Activated T-cell treated with anti-CD3 and anti-CD28 coated beads, Interleukin-2, amount 50 U/mL, for 24 hours (primary cell): ENCODE measurements at places on chromosomes 6 and 20.

DNA sequence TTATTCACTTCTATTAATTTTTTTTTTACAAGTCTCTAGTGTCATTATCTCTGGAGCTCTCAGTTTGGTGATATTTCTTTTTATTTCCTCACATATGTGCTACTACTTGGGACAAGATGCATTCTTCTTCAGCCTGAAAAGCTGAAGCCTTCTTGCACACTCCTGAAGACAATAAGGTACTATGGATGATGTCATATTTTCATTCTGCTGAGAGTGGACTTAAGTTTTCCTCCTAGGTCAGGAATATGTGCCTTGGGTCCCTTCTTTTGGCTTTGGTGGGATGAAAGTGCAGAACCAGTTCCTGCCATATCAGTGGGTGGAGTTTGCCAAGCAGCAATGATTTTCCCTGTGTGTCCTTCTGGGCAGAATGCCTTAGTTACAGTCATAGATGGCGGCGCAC lies 188.7 kb upstream of the EYA4 start:
- DNase-seq, result no peak
- H3K4me3 ChIP-seq, result no peak overlapping the region
- H3K36me3 ChIP-seq, result no peaks in the 10 kb centered on the region
- no peaks in the 10 kb centered on the region for H3K4me1 ChIP-seq

GRCh38 chr6:48084201-48084600 lies 26.8 kb downstream of the PTCHD4 start:
- no peak overlapping the region for H3K27ac ChIP-seq
- no peaks in the 10 kb centered on the region for H3K36me3 ChIP-seq
- H3K4me3 ChIP-seq, result no peak overlapping the region

- no peak overlapping the region for H3K4me3 ChIP-seq
- no peaks in the 10 kb centered on the region for H3K27me3 ChIP-seq
- H3K27ac ChIP-seq, result peak overlapping the region; percentile 22
- H3K36me3 ChIP-seq, result peaks cover 47% of the 10 kb centered on the region
- DNase-seq, result no peak
These were observed 81.0 kb downstream of the ATRN start for GRCh38 chr20:3551681-3552434.

GRCh38 chr6:150865406-150866146 lies at the start of gene MTHFD1L:
Gene MTHFD1L, plus strand, starts transcription at chr6:150865702. Its CDS starts 121 bp downstream, at chr6:150865823.
- H3K36me3 ChIP-seq, result peaks cover 31% of the 10 kb centered on the region
- H3K4me1 ChIP-seq, result peaks cover 38% of the 10 kb centered on the region
- peak; percentile 87 for DNase-seq
- peaks cover 30% of the 10 kb centered on the region for H3K27me3 ChIP-seq
- H3K27ac ChIP-seq, result peak within 1 kb of the TSS; percentile 97

GRCh38 chr6:25122001-25122400 lies 157.2 kb upstream of the CARMIL1 start:
- H3K4me1 ChIP-seq, result peaks cover 46% of the 10 kb centered on the region
- H3K4me3 ChIP-seq, result no peak overlapping the region
- no peak for DNase-seq
- H3K27me3 ChIP-seq, result no peaks in the 10 kb centered on the region
- peaks cover 82% of the 10 kb centered on the region for H3K36me3 ChIP-seq
- no peak overlapping the region for H3K27ac ChIP-seq

DNA sequence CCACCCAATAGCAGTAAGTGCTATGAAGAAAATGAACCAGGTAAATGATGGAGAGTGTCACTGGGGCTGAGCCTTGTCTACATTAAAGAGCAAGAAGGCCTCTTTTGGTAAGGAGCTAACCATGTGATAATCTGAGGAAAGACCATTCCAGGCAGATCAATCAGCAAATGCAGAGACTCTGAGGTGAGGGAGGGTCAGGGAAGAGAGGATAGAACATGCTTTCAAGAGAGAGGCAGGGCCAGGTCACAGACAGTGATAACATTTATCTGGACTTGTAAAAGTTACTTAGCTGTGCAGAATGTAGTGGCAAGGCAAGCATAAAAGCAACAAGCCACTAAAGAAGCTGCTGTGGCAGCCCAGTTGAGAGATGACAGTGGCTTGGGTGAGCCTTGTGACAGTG lies 197.3 kb downstream of the TASP1 start:
- H3K4me3 ChIP-seq, result no peak overlapping the region
- H3K36me3 ChIP-seq, result peaks cover 37% of the 10 kb centered on the region
- H3K4me1 ChIP-seq, result no peaks in the 10 kb centered on the region
- no peak overlapping the region for H3K27ac ChIP-seq

DNA sequence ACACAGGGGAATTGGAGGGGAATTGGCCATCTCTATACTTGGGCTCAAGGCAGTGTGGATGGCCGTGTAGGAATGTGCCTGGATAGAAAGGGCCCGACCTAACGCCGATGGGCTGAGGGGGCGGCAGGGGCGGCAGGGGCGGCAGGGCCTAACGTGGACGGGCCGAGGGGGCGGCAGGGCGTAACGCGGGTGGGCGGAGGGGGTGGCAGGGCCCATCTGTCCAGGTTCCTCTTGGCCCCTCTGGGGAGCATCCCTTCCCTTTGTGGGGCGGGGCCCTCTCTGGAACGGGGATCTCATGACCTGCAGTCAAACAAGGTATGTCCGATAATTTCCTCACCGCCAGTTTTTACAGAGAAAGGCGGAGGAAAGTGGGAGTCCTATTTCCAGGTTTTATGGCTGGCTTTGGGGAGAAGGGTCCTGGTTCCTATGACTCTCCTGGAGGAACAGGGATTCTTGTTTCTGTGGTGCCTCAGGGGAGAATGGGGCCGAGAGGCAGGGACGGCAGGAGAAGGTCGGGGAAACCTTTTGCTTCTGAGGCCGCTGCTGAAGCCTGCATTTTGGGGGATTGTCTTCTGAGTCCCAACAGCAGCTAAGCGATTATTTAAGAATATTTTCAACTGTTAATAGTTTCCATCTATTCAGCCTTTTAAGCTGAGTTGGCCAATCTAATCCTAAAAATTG lies 100.8 kb upstream of the FRMD1 start:
- peaks cover 8% of the 10 kb centered on the region for H3K27me3 ChIP-seq
- no peak overlapping the region for H3K4me3 ChIP-seq
- H3K4me1 ChIP-seq, result no peaks in the 10 kb centered on the region

- H3K27ac ChIP-seq, result no peak overlapping the region
- H3K36me3 ChIP-seq, result no peaks in the 10 kb centered on the region
- no peak overlapping the region for H3K4me3 ChIP-seq
- H3K4me1 ChIP-seq, result no peaks in the 10 kb centered on the region
These were observed 637.1 kb upstream of the CITED2 start for GRCh38 chr6:140011537-140011936.

GRCh38 chr6:113782636-113783035 lies 74.5 kb upstream of the MARCKS start:
- H3K4me3 ChIP-seq, result no peak overlapping the region
- H3K27me3 ChIP-seq, result peaks cover 2% of the 10 kb centered on the region
- H3K4me1 ChIP-seq, result no peaks in the 10 kb centered on the region

GRCh38 chr6:19771753-19772336 lies 65.3 kb upstream of the ID4 start:
- H3K4me1 ChIP-seq, result no peaks in the 10 kb centered on the region
- no peak overlapping the region for H3K27ac ChIP-seq
- no peaks in the 10 kb centered on the region for H3K27me3 ChIP-seq
- H3K36me3 ChIP-seq, result no peaks in the 10 kb centered on the region
- no peak for DNase-seq

DNA sequence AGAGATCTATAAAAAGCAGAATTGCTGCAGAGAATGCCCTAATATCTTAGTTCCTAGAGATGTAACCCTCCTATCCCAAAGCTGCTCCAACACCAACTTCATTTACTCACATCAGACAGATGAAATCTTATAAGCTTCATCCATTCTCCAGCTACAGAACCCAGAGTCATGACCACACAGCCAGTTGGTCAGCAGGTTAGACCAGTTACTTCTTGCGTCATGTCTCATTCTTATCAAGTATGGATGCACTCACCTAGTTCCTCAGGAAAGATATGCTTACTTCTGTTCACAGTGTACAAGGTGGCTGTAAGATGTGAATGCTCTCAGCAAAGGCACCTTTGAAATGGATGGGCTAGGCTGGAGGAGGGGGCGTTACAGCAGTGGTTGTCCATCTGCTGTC lies 47.9 kb upstream of the ISM1 start:
- H3K27me3 ChIP-seq, result peaks cover 23% of the 10 kb centered on the region
- H3K36me3 ChIP-seq, result no peaks in the 10 kb centered on the region
- DNase-seq, result no peak

DNA sequence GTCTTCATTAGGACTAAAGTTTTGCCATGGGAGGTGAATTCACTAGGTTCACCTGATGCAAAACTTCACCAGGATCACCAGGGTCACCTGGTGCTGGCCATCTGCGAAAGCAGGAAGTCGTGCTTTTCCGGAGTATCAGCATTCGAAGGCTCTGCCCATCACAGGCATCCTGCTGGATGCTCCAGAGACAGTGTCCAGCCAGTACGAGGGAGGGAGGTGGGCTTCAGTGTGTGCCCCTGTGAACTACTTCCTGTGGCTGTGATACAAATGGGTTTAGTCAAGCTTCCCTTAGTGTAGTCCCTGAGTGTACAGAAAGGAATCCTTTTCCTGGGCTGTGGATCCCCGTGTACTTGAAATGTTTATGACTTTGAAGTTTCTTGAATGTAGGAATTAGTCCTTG lies 3.4 kb upstream of the RPS6KA2 start:
- peaks cover 21% of the 10 kb centered on the region for H3K4me1 ChIP-seq
- H3K36me3 ChIP-seq, result peaks cover 2% of the 10 kb centered on the region
- H3K27ac ChIP-seq, result no peak overlapping the region
- H3K4me3 ChIP-seq, result no peak overlapping the region

DNA sequence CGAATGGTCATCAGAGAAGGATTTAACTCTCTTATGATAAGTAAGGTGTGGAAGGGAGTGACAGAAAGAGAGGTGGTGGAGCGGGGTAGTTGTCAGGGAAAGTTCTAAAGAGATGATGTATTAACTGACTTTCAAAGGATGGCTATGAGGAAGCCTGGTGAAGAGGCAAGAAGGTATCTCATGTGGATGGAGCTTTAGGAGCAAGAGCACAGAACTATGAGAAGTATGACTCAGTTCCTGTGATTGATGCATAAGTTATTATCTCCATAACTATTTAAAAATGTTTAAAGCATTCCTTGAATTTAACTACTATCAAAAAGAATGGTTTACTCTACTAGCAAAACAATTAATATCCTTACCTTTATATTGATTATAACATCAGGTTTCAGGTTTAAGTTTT lies 28.8 kb downstream of the AK9 start:
- no peak for DNase-seq
- peaks cover 3% of the 10 kb centered on the region for H3K36me3 ChIP-seq
- no peak overlapping the region for H3K27ac ChIP-seq

- H3K4me3 ChIP-seq, result no peak overlapping the region
- H3K36me3 ChIP-seq, result no peaks in the 10 kb centered on the region
- no peak for DNase-seq
- no peaks in the 10 kb centered on the region for H3K27me3 ChIP-seq
- H3K4me1 ChIP-seq, result no peaks in the 10 kb centered on the region
These were observed 200.5 kb upstream of the HSF2 start for GRCh38 chr6:122198922-122199321.

DNA sequence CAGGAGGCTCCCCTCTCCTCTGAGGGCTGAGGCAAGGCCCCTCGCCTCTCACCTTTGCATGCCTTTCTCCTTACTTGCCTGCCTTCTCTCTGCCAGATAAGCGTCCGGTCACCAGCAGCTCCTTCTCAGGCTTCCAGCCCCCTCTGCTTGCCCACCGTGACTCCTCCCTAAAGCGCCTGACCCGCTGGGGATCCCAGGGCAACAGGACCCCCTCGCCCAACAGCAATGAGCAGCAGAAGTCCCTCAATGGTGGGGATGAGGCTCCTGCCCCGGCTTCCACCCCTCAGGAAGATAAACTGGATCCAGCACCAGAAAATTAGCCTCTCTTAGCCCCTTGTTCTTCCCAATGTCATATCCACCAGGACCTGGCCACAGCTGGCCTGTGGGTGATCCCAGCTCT lies 21.3 kb upstream of the PPARD start:
- DNase-seq, result no peak
- H3K27ac ChIP-seq, result peak overlapping the region; percentile 82
- peaks cover 14% of the 10 kb centered on the region for H3K4me1 ChIP-seq
- H3K36me3 ChIP-seq, result peaks cover 83% of the 10 kb centered on the region

DNA sequence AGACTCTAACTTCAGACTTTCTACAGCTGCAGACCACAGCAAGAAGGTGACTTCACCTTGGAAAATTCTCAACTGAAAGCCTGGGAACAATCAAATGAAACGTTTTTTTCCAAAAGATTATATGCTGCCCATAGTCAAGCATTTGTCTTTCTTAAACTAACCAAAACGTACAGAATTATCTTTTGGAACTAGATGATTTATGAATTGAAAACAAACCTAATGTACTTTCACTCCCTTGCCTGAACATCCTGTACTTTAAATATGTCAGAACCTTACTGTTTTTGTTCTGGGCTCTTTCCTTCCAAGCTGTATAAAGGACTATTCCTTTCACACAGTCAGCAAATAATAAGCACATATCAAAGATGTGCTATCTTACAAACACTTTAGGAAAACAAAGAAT lies 62.4 kb upstream of the TNFAIP3 start:
- H3K27ac ChIP-seq, result peak overlapping the region; percentile 57
- H3K4me1 ChIP-seq, result peaks cover 71% of the 10 kb centered on the region
- DNase-seq, result no peak
- no peak overlapping the region for H3K4me3 ChIP-seq
- no peaks in the 10 kb centered on the region for H3K27me3 ChIP-seq
- no peaks in the 10 kb centered on the region for H3K36me3 ChIP-seq

DNA sequence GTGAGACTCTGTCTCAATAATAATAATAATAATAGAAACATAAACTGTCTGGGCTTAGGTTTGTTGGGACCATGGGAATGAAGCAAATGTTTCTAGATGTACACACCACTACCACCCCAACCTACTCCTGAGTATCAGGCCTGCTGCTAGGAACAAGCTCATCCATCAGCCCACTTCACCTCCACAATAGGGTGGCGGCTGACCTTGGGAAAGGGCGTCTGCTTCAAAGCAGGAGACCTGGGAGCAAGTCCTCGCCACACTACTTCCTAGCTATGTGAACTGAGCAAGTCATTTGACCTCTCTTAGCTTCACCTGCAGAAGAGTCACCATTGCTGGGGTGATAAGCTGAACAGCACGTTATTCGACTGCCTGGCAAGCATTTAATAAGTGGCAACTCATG lies 3.1 kb upstream of the FOXP4 start:
- peaks cover 14% of the 10 kb centered on the region for H3K27me3 ChIP-seq
- no peak for DNase-seq
- no peak overlapping the region for H3K27ac ChIP-seq
- peaks cover 2% of the 10 kb centered on the region for H3K36me3 ChIP-seq

DNA sequence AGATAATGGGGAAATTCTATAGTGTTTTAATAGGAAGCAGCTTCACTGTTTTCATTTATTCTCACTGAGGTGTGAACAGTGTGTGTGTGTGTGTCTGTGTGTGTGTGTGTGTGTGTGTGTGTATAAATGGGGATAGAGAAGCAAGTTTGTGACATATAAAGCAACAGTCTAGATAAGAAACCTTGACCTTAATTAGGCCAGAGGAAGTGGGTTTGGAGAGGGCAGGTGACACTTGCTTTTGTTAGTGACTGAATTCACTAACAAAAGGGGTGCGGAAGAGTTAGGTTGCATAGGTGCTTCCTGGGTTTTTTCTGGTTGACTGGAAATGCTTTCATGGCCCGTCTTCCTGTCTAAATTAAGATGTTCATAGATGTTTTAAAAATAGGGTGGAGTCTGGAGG lies 515.7 kb upstream of the FLRT3 start:
- H3K4me3 ChIP-seq, result no peak overlapping the region
- no peaks in the 10 kb centered on the region for H3K36me3 ChIP-seq
- no peaks in the 10 kb centered on the region for H3K27me3 ChIP-seq
- H3K4me1 ChIP-seq, result no peaks in the 10 kb centered on the region
